ENCODE measurements at places on chromosomes 5 and 9. TPM values are rescaled to one million over a fixed set of nuclear protein-coding genes. Genes with fewer than 3 reads are reported as not detected.

TRAF1 gene
- total RNA-seq: 25.7 TPM

SGCD gene
- 31.2 TPM for total RNA-seq

DOCK2 gene
- 31.5 TPM for total RNA-seq

MATR3 gene
- 183 TPM for total RNA-seq

BTNL8 gene
- 0.30 TPM for total RNA-seq

MGAT4B gene
- total RNA-seq: 78.8 TPM

PTGER4 gene
- 18.2 TPM for total RNA-seq

SHOC1 gene
- 0.15 TPM for total RNA-seq

TRPM6 gene
- total RNA-seq: 3.6 TPM

UNC13B gene
- total RNA-seq: 30.6 TPM

CRB2 gene
- total RNA-seq: 0.15 TPM

- H3K36me3 ChIP-seq: no peaks in the 10 kb centered on the region
- no peak for DNase-seq
- no peak overlapping the region for H3K4me3 ChIP-seq
- no peaks in the 10 kb centered on the region for H3K27me3 ChIP-seq
These were observed 10.6 kb downstream of the TENT4A start for GRCh38 chr5:6723816-6724300.

GRCh38 chr5:23977365-23977764 lies 470.0 kb downstream of the PRDM9 start:
- no peaks in the 10 kb centered on the region for H3K27me3 ChIP-seq
- H3K4me3 ChIP-seq: no peak overlapping the region
- DNase-seq: no peak
- no peaks in the 10 kb centered on the region for H3K4me1 ChIP-seq

DNA sequence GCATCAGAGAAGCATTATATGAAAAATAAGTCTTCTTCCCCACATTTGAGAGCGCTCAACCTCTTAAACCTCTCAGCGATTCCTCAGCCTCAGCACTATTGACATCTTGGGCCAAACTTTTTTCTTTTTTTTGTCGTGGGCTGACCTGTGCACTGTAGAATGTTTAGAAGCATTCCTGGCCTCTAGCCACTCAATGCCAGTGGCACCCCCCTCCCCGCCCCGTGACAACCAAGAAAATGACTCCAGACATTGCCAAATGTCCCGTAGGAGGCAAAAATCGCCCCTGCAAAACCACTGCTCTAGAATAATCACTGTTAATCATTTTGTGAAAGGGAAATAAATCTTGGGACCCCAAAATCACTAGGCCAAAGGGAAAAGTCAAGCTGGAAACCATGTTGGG lies 129.1 kb upstream of the BOD1 start:
- no peak overlapping the region for H3K27ac ChIP-seq
- H3K36me3 ChIP-seq: no peaks in the 10 kb centered on the region
- H3K27me3 ChIP-seq: no peaks in the 10 kb centered on the region
- DNase-seq: no peak

- no peaks in the 10 kb centered on the region for H3K27me3 ChIP-seq
- H3K27ac ChIP-seq: no peak overlapping the region
- H3K4me3 ChIP-seq: no peak overlapping the region
- no peaks in the 10 kb centered on the region for H3K36me3 ChIP-seq
- H3K4me1 ChIP-seq: no peaks in the 10 kb centered on the region
These were observed 167.8 kb downstream of the OLFM1 start for GRCh38 chr9:135255033-135255840.

DNA sequence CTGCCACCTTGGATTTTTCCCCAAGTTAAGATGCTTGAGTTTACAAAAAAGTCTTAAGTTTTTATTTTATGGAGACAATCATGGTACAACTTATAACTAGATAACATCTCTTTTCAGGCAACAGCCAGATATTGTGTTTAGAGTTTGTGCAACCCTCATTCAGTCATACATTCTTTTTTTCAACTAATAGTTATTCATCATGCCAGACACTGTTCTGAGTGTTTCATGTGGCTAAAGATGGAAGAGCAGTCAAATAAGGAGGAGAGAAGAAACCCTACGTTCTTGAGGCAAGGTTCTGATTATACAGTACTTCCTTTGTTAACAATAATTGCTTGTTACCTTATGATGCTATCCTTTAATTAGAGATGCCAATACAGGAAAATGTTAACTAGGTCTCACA lies 42.1 kb upstream of the ZNF462 start:
- H3K4me1 ChIP-seq: no peaks in the 10 kb centered on the region
- H3K36me3 ChIP-seq: no peaks in the 10 kb centered on the region
- H3K27ac ChIP-seq: no peak overlapping the region
- H3K27me3 ChIP-seq: no peaks in the 10 kb centered on the region

GRCh38 chr5:33595303-33595702 lies 154.5 kb downstream of the TARS1 start:
- no peak overlapping the region for H3K27ac ChIP-seq
- DNase-seq: no peak
- H3K27me3 ChIP-seq: no peaks in the 10 kb centered on the region
- no peak overlapping the region for H3K4me3 ChIP-seq

- no peaks in the 10 kb centered on the region for H3K36me3 ChIP-seq
- H3K4me3 ChIP-seq: no peak overlapping the region
- no peaks in the 10 kb centered on the region for H3K27me3 ChIP-seq
- no peaks in the 10 kb centered on the region for H3K4me1 ChIP-seq
These were observed 484.4 kb downstream of the SPOCK1 start for GRCh38 chr5:137014731-137015130.

- no peaks in the 10 kb centered on the region for H3K27me3 ChIP-seq
- H3K27ac ChIP-seq: no peak overlapping the region
- H3K4me1 ChIP-seq: no peaks in the 10 kb centered on the region
- DNase-seq: no peak
- no peaks in the 10 kb centered on the region for H3K36me3 ChIP-seq
- H3K4me3 ChIP-seq: peak overlapping the region; percentile 40
These were observed 322 bp upstream of the SH3GL2 start for GRCh38 chr9:17578577-17578910.

DNA sequence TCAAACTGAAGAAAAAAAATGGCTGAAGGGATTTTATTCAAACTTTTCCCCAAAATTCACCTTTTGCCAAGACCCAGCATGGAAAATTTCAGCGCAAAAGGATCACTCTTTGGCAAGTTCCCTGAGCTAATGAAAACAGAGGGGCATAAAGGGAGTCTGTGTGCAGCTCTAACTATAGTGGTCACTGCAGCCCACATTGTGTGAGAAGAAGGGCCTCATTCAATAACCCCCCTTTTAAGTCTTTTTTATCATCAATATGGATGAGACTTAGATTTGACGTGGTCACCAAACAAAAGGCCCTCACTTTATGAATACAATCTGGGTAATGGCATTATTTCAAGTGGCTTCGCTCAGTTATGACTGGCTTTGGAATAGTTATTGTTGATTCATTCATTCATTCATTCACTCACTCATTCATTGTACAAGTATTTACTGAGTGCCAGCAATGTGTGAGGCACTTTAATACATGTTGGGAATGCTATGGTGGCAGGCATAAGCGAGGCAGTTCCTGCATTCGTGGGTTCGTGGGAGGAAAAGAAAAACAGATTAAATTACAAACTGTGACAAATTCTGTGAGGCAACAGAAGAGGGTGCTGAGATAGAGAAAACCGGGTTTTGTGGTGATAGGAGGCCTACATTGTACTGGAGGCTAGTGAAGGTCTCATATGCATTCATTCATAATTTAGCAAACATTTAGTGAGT lies 145.7 kb upstream of the KLF4 start:
- no peak for DNase-seq
- H3K27ac ChIP-seq: no peak overlapping the region
- H3K36me3 ChIP-seq: no peaks in the 10 kb centered on the region

DNA sequence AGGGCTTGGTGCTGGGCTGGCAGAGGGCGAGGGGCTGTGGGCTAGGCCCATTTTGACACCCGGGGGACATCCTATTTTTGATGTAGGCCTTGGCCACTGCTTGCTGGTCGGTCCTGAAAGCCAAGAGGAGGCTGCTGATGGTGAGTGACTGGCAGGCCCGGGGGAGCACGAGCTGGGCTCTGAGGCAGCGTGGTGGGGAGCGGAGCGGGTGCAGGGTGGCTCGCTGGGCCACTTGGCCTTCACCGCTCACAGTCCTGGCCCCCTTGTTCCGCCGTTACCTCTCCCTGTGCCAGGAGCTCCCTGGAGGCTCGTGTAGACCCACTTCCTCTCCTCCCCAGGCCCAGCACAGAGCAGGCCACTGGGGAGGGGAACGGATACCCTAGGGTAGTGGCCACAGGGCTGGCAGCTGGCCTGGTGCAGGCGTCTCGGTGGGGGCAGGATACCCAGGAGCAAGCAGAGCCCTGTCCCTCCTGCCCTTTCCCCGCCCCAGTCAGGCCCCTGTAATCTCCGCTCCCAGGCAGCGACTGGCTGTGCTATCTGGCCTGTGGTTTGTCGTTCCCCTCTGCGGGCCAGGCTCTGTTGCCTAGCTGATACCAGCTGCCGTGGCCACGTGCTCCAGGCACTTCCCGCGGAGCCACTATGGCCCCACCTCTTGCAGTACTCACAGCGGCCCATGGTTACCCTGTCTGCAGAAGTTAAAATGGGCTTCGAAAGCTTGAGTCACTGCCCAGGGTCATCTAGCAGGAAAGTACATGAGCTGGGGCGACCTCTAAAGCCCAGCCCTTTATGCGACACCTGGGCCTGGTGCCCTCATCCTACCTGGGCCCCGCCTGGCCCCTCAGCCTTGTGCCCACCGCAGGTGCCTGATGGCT lies 11.7 kb upstream of the DOLPP1 start:
- peaks cover 2% of the 10 kb centered on the region for H3K36me3 ChIP-seq
- H3K27ac ChIP-seq: no peak overlapping the region
- H3K27me3 ChIP-seq: no peaks in the 10 kb centered on the region
- no peaks in the 10 kb centered on the region for H3K4me1 ChIP-seq
- H3K4me3 ChIP-seq: no peak overlapping the region
- peak; percentile 83 for DNase-seq

- H3K36me3 ChIP-seq: no peaks in the 10 kb centered on the region
- DNase-seq: no peak
- H3K4me1 ChIP-seq: no peaks in the 10 kb centered on the region
- H3K4me3 ChIP-seq: no peak overlapping the region
- no peak overlapping the region for H3K27ac ChIP-seq
These were observed 7.4 kb downstream of the SLC12A7 start for GRCh38 chr5:1104327-1105006.

DNA sequence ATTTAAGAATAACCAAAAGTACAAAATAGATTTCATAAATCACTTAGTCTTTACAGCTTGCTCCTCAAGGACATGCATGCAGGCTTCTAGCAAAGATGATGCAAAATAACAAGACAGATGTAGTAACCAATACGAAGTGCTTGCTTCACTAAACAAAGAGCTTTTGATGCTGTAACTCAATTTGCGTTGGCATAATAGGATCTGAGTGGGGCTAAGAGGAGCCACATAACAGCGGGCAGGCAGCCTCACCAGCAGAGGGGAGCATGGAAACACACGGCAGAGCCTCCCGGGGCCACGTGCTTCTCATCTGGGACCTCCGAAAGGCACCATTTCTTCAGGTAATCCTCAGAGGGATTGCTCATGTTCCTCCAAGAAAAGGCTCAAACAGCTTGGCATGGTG lies 139.7 kb downstream of the C5orf15 start:
- peak; percentile 27 for DNase-seq
- no peaks in the 10 kb centered on the region for H3K4me1 ChIP-seq
- no peak overlapping the region for H3K27ac ChIP-seq
- H3K36me3 ChIP-seq: no peaks in the 10 kb centered on the region
- H3K27me3 ChIP-seq: no peaks in the 10 kb centered on the region

- no peaks in the 10 kb centered on the region for H3K4me1 ChIP-seq
- H3K27me3 ChIP-seq: no peaks in the 10 kb centered on the region
- H3K36me3 ChIP-seq: no peaks in the 10 kb centered on the region
- H3K27ac ChIP-seq: no peak overlapping the region
These were observed 594.8 kb downstream of the DMRTA1 start for GRCh38 chr9:23041466-23041865.

GRCh38 chr9:101442318-101442717 lies 6.7 kb upstream of the ALDOB start:
- no peak overlapping the region for H3K27ac ChIP-seq
- H3K36me3 ChIP-seq: no peaks in the 10 kb centered on the region

- no peak for DNase-seq
- H3K27me3 ChIP-seq: no peaks in the 10 kb centered on the region
- H3K36me3 ChIP-seq: peaks cover 5% of the 10 kb centered on the region
- H3K4me3 ChIP-seq: no peak overlapping the region
These were observed 263.9 kb downstream of the PAPPA start for GRCh38 chr9:116417464-116417863.

DNA sequence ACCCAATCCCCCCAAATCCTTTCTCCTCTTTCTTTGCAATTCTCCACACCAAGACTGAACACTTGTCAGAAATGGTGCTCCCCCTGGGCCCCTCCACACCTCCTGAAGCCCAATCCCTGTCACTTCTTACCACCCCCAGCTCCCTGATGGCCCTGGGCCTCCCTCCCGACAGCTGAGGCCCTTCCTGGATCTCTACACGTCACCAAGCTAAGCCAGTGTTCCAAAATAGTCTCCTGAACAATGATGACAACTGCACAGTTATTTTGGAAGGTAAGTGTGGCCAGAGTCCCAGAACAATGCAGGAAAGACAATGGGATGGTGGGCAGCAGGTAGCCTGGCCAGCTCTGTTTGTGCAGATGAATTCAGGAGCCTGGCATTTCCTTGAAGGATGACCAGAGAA lies 63.7 kb upstream of the PRSS3 start:
- DNase-seq: no peak
- no peak overlapping the region for H3K27ac ChIP-seq
- H3K36me3 ChIP-seq: no peaks in the 10 kb centered on the region
- no peaks in the 10 kb centered on the region for H3K27me3 ChIP-seq

DNA sequence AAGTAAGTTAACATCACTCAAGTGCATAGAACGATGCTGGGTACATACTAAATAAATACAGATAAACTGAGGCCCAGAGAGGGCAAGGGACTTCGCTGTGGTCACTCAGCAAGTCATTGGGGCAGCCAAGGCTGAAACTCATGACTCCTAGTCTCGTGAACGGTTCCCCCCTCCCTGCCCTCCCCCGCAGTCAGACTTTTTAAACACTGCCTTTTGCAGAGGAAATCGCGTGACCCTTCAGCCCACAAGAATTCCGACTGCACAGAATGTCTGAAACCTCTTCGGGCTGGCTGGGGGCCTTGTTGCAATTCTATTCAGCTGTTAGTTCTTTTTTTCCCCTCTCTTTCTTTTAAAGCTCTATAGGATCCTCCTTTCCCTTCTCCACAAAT lies 28.1 kb downstream of the NEK6 start:
- peak; percentile 93 for DNase-seq
- no peaks in the 10 kb centered on the region for H3K27me3 ChIP-seq
- peak overlapping the region; percentile 87 for H3K27ac ChIP-seq
- peaks cover 4% of the 10 kb centered on the region for H3K4me1 ChIP-seq

GRCh38 chr9:105972466-105973204 lies 278.3 kb downstream of the TMEM38B start:
- H3K4me3 ChIP-seq: no peak overlapping the region
- no peaks in the 10 kb centered on the region for H3K4me1 ChIP-seq
- H3K27me3 ChIP-seq: no peaks in the 10 kb centered on the region
- DNase-seq: no peak
- no peak overlapping the region for H3K27ac ChIP-seq

GRCh38 chr5:68479524-68479923 lies 264.0 kb downstream of the PIK3R1 start:
- no peak overlapping the region for H3K27ac ChIP-seq
- peaks cover 8% of the 10 kb centered on the region for H3K4me1 ChIP-seq
- no peaks in the 10 kb centered on the region for H3K36me3 ChIP-seq
- no peak for DNase-seq

Measured in aorta (tissue), 5 donors.